ENCODE measurements at places on chromosomes 3 and 15. TPM values are rescaled to one million over a fixed set of nuclear protein-coding genes. Genes with fewer than 3 reads are reported as not detected.

GRCh38 chr3:127629467-127630403, 750 bp downstream of the PODXL2 start:
- no peak overlapping the region for H3K4me3 ChIP-seq
- peak; percentile 19 for DNase-seq
- H3K27ac ChIP-seq = no peak overlapping the region

DNA sequence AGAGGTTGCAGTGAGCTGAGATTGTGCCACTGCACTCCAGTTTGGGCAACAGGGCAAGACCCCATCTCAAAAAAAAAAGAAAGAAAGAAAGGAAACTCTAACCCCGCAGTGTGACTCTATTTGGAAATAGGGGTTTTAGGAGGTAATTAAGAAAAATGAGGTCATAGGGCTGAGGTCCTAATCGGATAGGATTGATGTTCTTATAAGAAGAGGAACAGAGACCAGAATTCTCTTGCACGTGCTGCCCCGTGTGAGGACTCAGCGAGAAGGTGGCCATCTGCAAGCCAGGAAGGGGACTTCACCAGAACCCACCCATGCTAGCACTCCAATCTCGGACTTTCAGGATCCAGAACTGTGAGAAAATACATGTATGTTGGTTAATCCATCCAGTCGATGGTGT, 25.8 kb downstream of the KLHL6 start:
- no peak overlapping the region for H3K4me3 ChIP-seq
- no peak overlapping the region for H3K27ac ChIP-seq
- no peaks in the 10 kb centered on the region for H3K27me3 ChIP-seq
- DNase-seq = no peak
- H3K36me3 ChIP-seq = no peaks in the 10 kb centered on the region
- no peaks in the 10 kb centered on the region for H3K4me1 ChIP-seq

- H3K27ac ChIP-seq = peak overlapping the region; percentile 88
- no peaks in the 10 kb centered on the region for H3K36me3 ChIP-seq
- no peak for DNase-seq
- H3K4me3 ChIP-seq = no peak overlapping the region
- no peaks in the 10 kb centered on the region for H3K27me3 ChIP-seq
- H3K4me1 ChIP-seq = peaks cover 46% of the 10 kb centered on the region
Observed at GRCh38 chr15:67922106-67922675, 82.3 kb upstream of the RNU6-1 start.

DNA sequence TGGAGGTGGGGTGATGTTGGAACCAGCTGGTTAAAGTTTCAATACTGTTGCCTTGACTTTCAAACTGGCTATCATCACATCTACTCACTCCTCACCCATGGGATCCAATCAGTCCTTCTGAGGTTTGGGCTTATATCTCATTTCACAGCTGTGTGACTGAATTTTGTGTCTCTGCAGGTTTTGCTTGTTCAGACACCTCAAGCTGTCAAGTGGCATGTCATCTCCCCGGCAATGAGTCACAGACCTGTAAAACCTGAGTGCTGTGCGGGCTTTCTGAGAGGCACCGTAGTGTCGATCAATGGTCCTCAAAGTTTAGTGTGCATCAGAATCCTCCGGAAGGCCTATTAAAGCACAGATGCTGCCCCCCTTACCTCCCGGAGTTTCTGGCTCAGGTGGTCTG, 86.4 kb upstream of the RORA start:
- no peaks in the 10 kb centered on the region for H3K27me3 ChIP-seq
- H3K4me1 ChIP-seq = no peaks in the 10 kb centered on the region
- no peak overlapping the region for H3K4me3 ChIP-seq
- DNase-seq = no peak
- no peaks in the 10 kb centered on the region for H3K36me3 ChIP-seq

GRCh38 chr3:171789759-171790505, 20.4 kb downstream of the PLD1 start:
- no peak overlapping the region for H3K4me3 ChIP-seq
- H3K4me1 ChIP-seq = peaks cover 20% of the 10 kb centered on the region
- H3K27ac ChIP-seq = no peak overlapping the region
- no peaks in the 10 kb centered on the region for H3K36me3 ChIP-seq
- DNase-seq = no peak

DNA sequence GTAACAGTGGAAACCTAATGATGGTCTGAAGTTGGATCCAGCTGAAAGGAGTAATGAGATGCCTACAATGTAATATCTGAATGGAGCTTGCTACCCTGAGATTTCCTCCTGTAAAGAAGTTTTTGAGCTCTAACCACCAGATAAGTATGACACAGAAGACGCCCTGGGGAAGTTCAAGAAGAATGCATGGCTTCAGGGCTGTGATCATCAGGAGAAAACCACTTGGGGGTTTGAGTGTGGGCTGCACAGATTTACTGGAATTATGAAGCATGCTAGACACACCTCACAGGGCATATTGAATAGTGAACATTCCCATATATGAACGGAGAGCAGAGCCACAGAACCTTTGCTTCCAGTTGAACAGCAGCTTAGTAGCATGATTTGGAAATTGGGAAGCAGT, 10.6 kb upstream of the CCDC80 start:
- no peaks in the 10 kb centered on the region for H3K36me3 ChIP-seq
- no peak overlapping the region for H3K27ac ChIP-seq
- H3K4me1 ChIP-seq = peaks cover 7% of the 10 kb centered on the region
- DNase-seq = no peak
- no peaks in the 10 kb centered on the region for H3K27me3 ChIP-seq

DNA sequence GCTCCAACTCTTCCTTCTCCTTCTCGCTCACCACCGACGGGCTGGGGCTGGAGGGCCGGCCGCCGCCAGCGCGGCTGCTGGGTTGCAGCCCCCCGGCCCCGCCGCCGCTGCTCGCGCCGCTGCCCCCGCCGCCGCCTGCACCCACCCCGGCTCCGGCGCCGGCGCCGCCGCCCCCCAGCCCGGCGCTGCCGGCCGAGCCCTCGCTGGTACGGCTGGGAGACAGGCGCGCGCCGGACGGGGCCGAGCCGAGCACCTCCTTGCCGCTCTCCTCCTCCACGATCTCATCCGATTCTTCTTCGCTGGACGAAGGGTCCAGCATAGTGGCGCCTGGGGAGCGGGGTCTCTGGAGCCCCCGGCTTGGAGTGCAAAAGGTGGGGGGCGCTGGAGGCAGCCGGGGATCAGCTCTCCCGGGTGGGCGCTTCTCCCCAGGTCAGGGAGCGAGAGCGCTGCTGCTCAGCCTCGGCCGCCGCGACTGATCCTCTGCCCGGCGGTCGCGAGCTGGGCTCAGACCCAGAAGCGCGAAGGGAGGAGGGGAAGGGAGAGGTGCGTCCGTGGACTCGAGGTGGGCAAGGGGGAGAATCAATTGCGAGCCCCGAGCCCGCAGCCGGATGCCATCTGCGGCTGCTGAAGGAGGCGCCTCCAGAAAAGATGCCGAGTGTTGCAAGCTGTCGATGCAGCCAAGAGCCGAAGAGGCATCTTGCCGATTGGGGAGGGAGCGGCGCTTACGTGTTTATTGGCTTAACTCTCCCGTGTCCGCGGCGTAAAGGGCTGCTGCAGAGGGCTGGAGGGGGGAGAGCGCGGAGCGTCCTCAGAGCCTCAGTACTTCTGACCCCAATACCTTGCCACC, at the start of gene CADPS:
Gene CADPS, minus strand, starts transcription at position 706 of the 847 bp plus-strand sequence. Its CDS starts 387 bp downstream, at position 319.
- peaks cover 4% of the 10 kb centered on the region for H3K27me3 ChIP-seq
- no peak for DNase-seq
- no peaks in the 10 kb centered on the region for H3K36me3 ChIP-seq
- peaks cover 5% of the 10 kb centered on the region for H3K4me1 ChIP-seq
- no peak within 1 kb of the TSS for H3K4me3 ChIP-seq

- no peaks in the 10 kb centered on the region for H3K27me3 ChIP-seq
- H3K27ac ChIP-seq = peak overlapping the region; percentile 84
- H3K4me3 ChIP-seq = peak overlapping the region; percentile 57
- H3K4me1 ChIP-seq = peaks cover 30% of the 10 kb centered on the region
Observed at GRCh38 chr15:84657748-84658079, 285 bp downstream of the NMB start.

GRCh38 chr15:23539892-23540291, 25.6 kb upstream of the MKRN3 start:
- H3K4me3 ChIP-seq = no peak overlapping the region
- H3K27ac ChIP-seq = no peak overlapping the region
- no peak for DNase-seq
- H3K4me1 ChIP-seq = no peaks in the 10 kb centered on the region
- no peaks in the 10 kb centered on the region for H3K36me3 ChIP-seq
- no peaks in the 10 kb centered on the region for H3K27me3 ChIP-seq

DNA sequence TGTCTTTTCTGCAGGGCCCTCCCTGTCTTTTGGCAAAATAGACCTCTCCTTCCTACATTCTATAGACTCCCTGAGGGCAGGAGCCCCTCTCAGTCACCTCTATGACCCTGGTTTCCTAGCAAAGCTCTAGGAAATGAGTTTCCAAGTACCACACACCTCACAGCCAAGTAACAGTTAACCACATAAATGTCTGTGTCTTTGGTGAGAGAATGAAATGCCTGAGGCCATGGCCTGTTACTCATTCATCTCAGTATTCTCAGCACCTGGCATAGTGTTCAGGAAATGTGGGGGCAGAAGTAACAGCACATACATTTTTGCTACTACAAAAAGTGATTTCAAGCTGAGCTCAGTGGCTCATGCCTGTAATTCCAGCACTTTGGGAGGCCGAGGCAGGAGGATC, 21.0 kb downstream of the RFT1 start:
- no peaks in the 10 kb centered on the region for H3K36me3 ChIP-seq
- H3K4me3 ChIP-seq = no peak overlapping the region
- no peak overlapping the region for H3K27ac ChIP-seq
- no peaks in the 10 kb centered on the region for H3K27me3 ChIP-seq
- peaks cover 23% of the 10 kb centered on the region for H3K4me1 ChIP-seq

DNA sequence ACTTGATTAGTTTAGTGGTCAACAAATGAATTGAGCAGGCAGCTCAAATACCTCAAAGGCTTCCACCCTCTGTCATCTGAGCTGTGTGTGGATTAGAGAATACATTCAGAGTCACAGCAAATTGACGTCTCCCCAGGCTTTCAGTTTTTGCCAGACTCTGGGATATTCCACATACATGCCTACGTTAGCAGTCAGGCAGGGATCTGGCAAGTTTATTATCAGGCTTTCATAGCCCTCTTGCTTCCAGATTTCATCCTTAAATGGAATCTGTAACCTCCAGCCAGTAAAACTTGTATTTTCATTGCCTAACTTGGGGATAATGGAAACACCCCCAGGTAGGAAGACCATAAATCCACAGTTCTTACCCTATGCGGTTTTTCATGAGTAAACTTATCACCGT, 115.9 kb downstream of the RASA2 start:
- peaks cover 8% of the 10 kb centered on the region for H3K36me3 ChIP-seq
- no peaks in the 10 kb centered on the region for H3K27me3 ChIP-seq
- no peaks in the 10 kb centered on the region for H3K4me1 ChIP-seq
- no peak overlapping the region for H3K4me3 ChIP-seq

DNA sequence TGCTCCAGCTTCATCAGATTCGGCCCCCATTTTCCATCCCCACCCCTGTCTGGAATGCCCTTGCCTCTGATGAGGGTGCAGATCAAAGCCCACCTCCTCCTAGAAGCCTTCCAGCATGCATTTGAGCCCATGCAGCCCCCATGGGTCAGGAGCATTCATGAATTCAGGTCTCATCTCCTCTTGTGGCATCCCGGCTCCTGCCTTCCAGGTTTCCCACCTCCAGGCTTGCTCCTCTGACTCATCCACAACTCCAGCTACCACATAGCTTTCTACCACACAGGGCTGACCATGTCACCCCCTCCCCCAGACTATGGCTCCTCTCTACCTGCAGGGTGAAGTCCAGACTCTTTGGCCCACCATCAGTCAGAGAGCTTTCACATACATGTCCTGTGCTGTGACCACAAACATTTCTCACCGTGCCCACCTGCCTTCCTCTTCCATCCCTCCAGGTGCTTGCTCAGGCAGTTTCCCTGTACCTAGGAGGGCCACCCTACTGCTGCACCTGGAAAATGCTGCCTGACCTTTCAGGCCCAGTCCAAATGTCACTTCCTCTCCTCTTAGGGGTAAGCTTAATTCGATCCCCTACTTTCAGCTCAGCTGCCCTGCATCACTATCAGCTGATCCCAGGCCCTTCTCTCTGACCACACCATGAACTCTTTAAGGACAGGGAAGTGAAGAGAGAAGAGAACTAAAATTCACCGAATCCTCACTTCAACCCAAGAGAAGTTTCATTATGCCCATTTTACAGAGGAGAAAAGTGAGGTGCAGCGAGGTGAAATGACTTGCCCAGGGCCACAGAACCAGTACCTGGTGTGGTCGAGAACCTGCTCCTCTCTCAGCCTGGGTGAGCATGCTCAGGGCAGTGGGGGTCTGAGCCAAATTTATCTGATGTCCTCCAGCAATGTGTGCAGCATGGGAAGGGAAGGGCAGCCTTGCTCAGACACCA, 13.7 kb upstream of the FGD5 start:
- no peak overlapping the region for H3K4me3 ChIP-seq
- no peak for DNase-seq
- no peaks in the 10 kb centered on the region for H3K36me3 ChIP-seq
- peaks cover 8% of the 10 kb centered on the region for H3K4me1 ChIP-seq

- H3K4me3 ChIP-seq = no peak overlapping the region
- no peak overlapping the region for H3K27ac ChIP-seq
- no peaks in the 10 kb centered on the region for H3K36me3 ChIP-seq
- H3K4me1 ChIP-seq = no peaks in the 10 kb centered on the region
- peak; percentile 57 for DNase-seq
- no peaks in the 10 kb centered on the region for H3K27me3 ChIP-seq
Observed at GRCh38 chr15:25710184-25710583, 152.9 kb downstream of the ATP10A start.

- no peak overlapping the region for H3K4me3 ChIP-seq
- H3K27ac ChIP-seq = no peak overlapping the region
- no peaks in the 10 kb centered on the region for H3K36me3 ChIP-seq
- no peak for DNase-seq
Observed at GRCh38 chr3:12400616-12401194, 83.6 kb upstream of the TSEN2 start.

Gene STRA6
- total RNA-seq = not detected

Gene ZBED2
- 122 TPM for total RNA-seq

Gene ATR
- total RNA-seq = 38.7 TPM

Gene RARRES1
- 4.8 TPM for total RNA-seq

Gene ERICH6
- not detected for total RNA-seq

Gene THBS1
- 15.3 TPM for total RNA-seq

Gene LMOD3
- total RNA-seq = not detected

All from thyroid gland (tissue), 4 donors.